Lung microvascular endothelial cell (primary cell): ENCODE measurements at places on chromosomes 4 and X.

GRCh38 chrX:148854306-148854705, 353.9 kb downstream of the AFF2 start:
- DNase-seq = no peak

- DNase-seq = no peak
Measured at GRCh38 chrX:15158350-15158735, 111.5 kb downstream of the ASB9 start.

GRCh38 chrX:124274438-124275181, 57.9 kb upstream of the TEX13D start:
- no peak for DNase-seq

GRCh38 chr4:77084019-77084639, 8.3 kb upstream of the CCNI start:
- DNase-seq = no peak

- no peak for DNase-seq
Measured at GRCh38 chr4:23455456-23456158, 434.2 kb downstream of the PPARGC1A start.

- no peak for DNase-seq
Measured at GRCh38 chr4:57039345-57039744, 60.6 kb downstream of the POLR2B start.

DNA sequence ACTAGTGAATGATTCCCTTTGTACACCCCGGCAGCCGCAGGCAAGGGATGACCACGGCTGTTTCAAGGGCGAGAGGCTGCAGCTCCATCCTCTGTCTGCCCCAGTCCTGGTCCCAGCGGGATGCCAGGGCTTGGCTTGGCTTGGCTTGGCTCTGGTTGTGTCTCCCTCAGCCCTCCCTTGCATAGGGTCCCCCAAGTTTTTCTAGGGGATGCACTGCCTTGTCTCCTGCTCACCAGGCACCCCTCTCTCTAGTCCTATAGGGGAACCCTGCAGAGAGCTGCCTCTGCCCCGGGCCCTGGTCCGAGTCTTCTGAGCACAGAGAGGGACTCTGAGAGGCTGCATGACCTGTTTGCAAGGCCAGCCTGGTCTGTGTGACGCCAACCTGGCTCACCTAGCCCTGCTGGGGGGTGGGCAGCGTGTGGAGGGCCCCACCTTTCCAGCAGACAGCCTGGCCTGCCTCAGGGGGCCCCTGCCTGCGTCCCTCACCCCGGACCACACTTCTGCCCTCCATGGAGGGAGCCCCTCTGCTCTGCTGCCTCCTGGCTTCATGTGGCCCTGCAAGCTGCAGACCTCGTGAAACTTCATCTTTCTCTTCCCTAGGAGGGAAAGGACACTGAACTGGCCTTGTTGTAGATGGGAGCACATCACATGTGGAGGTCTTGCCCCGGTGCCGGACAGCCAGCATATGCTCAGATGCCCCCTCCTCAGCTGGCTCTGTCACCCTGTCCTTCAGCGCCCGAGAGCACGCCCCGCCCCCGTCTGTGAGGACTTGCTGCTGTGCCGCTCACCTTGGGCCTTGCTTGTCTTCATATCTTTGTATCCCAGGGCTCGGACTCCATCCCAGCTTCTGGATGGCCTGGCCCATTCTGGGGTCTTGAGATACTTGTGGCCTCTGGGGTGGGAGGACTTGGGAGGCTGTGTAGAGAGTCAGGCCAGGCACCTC, 16.4 kb downstream of the SORCS2 start:
- DNase-seq = no peak

DNA sequence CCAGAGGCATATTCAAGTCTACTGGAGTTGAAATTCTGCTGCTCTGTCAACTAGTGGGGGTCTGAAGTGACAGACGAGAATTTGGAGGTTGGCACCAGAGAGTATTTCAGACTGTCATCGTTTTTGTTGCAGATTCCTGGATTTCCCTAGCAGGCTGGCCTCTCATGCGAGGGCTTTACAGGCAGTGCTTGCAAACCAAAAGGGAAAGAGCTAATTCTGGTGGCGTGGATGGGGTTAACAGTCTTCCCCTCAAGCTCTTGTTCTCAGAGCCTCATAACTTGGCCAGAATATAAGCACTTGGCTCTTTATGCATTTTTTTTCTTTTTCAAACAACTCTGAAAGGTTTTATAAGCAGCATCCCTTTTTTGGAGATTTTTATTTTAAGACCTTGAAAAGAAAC, at the start of gene SPARCL1:
TSS of gene SPARCL1 (minus strand) at position 190 of the 400 bp plus-strand sequence. CDS start 29,802 bp downstream, outside the sequence.
- no peak for DNase-seq

GRCh38 chr4:32112891-32113290, 1392.7 kb downstream of the PCDH7 start:
- no peak for DNase-seq

GRCh38 chrX:147875866-147876596, 35.7 kb upstream of the FMR1 start:
- DNase-seq = no peak

- no peak for DNase-seq
Measured at GRCh38 chr4:109134921-109135320, 167.5 kb downstream of the COL25A1 start.
